Small intestine (tissue), 16 donors: ENCODE measurements at places on chromosomes 12 and 14.

GRCh38 chr12:102816816-102817434 is 100.1 kb downstream of the PAH start:
- DNase-seq = peak; percentile 13

- DNase-seq = no peak
These were observed 485 bp upstream of the PNMA1 start for GRCh38 chr14:73714656-73715081.

DNA sequence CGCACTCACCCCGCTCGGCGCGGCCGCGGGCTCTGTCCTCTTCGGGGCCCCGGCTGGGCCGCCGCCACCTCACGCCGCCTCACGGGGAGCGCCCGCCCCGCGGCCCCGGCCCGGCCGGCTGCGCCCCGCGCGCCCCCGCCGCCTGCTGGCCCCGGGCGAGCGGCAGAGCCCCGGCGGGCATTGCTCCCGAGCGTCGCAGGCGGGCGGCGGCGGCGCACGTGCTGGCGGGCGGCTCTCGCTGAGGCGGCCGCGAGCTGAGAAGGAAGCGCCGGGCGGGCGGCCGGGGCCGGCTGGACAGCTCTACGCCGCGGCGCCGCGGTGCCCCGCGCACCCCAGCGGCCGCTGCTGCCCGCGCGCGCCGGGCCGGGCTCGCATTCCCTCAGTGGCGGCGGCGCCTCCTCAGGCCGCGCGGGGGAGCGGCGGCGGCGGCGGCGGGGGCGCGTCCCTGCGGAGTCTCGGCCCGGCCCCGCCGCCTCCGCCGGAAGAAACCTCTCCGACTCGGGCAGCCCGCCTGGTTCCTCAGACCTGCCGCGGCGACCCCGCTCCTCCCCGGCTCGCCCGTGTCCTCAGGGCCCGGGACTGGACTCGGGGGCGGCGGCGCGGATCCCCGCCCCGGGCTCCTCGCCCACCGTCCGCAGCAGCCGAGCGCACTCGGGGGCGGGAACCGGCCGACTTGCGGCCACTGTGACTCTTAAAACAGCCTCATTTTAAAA is at the start of gene PITPNM2:
Gene PITPNM2, minus strand, starts transcription at position 347 of the 713 bp plus-strand sequence. CDS start 116,500 bp downstream, outside the sequence.
- DNase-seq = peak; percentile 82

- no peak for DNase-seq
These were observed 159.3 kb downstream of the PDE3A start for GRCh38 chr12:20527417-20528163.

- no peak for DNase-seq
These were observed 472.6 kb downstream of the SNAPC1 start for GRCh38 chr14:62234849-62235248.

DNA sequence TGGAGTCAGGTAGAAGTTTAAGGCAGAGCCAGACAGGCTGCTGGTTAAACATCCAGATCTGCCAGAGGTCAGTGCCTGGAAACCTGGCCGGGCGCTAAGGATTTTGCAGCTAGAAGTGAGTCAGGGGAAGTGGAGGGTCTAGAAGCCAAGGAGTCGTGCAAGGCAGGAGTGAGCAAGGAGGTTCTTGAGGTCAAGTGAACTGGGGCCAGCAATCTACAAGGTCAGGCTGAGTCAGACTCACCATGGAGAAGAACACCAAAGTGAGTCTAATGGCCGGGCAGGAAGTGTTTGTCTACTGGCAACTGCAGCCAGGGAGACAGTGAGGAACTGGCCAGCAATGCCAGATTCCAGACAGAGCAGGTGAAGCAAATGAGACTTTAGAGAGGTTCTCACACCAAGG is 628.2 kb downstream of the ETNK1 start:
- no peak for DNase-seq
